ENCODE measurements at places on chromosomes 13 and 19. TPM values are rescaled to one million over a fixed set of nuclear protein-coding genes. Genes with fewer than 3 reads are reported as not detected.

Gene CACNG6
- total RNA-seq, result not detected

Gene C2CD4C
- total RNA-seq, result 0.16 TPM

Gene KCNC3
- total RNA-seq, result 0.48 TPM

Gene RYR1
- 6.4 TPM for total RNA-seq

Gene KLK10
- total RNA-seq, result 225 TPM

Gene SPC24
- total RNA-seq, result 17.1 TPM

Gene ZNF787
- 24.4 TPM for total RNA-seq

Gene ZNF726
- total RNA-seq, result 2.2 TPM

Data from esophagus mucosa (tissue), 1 donor.